GOT3 (cell line): ENCODE measurements at places on chromosomes 3 and 15.

DNA sequence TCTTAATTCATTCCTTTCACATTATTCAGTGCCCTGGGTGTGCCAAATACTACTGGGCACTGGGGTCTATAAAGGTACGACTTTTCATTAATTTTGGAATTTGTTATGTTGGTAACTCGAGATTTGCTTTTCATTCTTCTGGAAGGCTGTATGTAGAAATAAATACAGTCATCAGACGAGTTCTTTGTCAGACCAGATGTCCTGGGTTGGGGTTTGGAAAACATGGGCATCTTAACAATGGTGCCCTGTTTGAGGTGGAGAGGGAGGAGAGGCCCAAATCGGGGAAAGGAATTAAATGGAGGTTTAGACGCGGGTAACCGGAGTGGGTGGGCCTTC lies 662 bp upstream of the GLCE start:
- no peak for DNase-seq

DNA sequence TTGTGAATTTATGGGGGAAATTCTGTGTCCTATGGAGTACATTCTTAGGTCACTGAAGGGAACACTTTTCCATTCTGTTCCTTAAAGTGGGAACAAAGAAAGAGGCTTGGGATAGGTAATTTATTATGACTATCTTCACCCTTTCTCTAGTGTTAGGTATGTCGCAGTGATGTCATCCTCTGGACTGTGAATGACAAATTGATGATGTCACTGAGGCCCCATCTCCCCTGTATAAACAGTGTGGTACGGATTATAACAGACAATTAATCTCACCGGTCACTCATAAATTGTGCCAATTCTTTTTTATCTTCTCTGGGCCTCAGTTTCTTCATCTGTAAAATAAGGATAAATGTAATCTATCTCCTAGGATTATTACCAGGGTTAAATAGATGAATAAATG lies 23.5 kb downstream of the MOBP start:
- no peak for DNase-seq

DNA sequence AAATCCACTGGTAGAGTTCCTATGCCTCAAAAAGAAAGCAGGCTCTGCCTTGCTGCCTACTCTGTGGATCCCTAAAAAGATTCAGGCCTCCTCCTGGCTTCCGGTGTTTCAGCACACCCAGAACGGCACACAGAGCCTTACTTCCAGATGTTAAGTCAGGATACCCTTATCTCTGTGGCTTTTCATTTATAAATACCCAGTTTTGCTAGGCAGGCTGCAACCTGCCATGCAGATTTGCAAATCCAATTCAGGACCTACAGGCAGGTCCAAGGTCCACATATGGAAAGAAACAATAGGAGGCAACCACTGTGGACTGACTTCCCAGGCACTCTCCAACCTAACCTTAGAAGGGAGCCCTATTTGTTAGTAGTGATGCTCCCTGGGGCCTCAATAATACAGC lies 30.7 kb downstream of the EFL1 start:
- DNase-seq = no peak

DNA sequence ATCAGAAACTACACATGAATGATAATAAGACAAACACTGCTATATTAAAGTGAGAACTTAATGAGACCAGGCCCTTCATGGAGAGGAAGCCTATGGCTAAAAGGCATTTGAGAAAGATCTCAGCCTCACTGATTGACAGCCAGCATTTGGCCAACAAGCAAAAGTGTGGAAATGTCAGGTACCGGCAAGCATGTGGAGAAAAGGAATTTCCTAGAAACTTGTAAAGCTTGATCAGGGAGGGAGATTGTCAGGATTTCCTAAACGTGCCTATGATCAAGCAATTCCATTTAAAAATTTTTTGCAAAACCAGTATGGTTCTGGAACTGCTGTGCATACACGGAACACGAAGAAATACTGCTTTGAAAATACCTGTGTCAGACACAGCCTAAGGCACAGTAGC lies 220.3 kb upstream of the ATP10A start:
- DNase-seq = no peak

GRCh38 chr3:122111974-122112373 lies 56.8 kb downstream of the CD86 start:
- DNase-seq = no peak

DNA sequence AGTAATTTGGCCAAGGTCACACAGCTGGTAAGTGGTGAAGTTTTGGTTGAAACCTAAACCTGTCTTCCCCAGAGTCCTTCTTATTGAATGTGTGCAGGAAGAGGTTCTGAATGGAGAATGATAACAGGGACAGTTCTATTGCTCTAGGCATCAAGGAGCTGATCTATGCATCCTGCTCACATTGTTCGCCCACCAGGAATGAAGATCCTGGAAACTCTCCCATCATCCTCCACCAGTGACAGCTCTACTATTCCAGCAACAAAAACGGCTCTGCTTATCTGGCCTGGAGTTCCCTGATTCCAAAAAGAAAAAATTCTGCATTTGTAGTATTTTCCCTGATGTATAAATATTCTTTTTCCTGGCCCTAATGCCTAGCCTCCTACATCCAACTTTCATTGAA lies 16.4 kb upstream of the TNFAIP8L3 start:
- DNase-seq = no peak

GRCh38 chr3:140270329-140270728 lies 335.3 kb downstream of the CLSTN2 start:
- DNase-seq = no peak

DNA sequence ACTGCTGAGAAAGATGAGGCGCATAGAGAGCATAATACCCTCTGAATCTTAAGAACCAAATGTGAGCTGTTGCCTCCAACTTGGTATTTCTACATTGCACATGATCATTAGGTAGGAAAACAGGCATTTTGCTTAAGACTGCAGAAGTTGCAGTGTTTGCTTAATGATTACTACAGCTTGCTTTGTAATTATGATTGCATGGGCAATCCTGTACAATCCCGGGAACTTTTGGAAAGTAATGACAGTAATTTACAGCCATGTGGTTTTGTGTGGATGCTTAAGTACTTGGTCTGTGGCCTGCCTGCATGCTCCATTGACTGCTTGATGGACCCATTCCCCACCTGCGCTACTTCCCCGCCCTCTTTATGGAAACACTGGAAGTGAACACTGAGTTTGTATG lies 301.1 kb downstream of the DIPK2A start:
- DNase-seq = no peak

DNA sequence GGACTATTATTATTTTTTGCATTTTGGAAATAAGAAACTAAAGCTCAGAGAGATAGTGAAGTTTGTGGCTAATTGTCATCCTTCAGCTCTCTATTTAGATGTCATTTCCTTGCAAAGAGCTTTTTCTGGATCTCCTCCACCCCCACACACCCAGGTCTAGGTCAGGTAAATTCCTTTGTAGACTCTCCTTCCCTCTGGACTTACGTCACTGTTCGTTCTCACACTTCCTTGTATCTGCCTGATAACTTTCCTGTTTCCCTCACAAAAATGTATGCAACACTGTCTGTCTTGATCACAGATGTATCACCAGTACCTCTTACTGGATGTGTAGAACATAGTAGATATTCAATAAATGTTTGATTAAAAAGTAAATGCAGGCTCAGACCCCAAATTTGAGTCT lies 6.1 kb upstream of the MB21D2 start:
- DNase-seq = no peak

DNA sequence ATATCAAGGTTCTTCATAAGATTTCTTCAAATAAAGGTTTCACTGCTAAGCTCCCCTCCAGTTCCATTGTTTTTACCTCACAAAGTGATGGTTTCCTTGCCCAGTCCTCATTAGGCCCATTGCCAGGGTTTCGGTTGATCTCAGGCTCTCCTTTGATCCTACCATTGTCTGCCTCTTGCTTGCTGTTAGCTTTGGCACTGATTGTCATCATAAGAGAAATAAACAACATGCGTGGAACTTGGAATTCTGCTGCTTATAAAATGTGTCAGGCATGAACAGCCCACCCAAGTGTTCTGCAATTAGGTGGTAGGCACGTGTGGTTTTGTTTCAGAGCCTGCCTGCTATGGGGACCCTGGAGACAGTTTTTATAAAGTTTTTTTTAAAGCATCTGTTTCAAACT lies 107.6 kb upstream of the BFSP2 start:
- DNase-seq = no peak

- DNase-seq = no peak
Observed at GRCh38 chr15:48748535-48748934, 62.3 kb downstream of the CEP152 start.

DNA sequence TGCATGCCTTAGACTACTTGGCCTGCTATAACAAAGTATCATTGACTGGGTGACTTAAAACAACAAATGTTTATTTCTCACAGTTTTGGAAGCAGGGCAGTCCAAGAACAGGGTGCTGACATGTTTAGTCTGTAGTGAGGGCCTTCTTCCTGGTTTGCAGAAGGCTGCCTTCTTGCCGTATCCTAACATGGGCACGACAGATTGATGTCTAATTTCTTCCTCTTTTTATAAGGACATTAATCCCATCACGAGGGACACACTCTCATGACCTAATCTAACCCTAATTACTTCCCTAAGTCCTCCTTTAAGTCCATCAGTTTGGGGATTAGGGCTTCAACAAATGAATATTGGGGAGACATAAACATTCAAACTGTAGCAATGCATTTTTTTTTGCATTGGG lies 10.9 kb upstream of the GOLGA8B start:
- DNase-seq = no peak

DNA sequence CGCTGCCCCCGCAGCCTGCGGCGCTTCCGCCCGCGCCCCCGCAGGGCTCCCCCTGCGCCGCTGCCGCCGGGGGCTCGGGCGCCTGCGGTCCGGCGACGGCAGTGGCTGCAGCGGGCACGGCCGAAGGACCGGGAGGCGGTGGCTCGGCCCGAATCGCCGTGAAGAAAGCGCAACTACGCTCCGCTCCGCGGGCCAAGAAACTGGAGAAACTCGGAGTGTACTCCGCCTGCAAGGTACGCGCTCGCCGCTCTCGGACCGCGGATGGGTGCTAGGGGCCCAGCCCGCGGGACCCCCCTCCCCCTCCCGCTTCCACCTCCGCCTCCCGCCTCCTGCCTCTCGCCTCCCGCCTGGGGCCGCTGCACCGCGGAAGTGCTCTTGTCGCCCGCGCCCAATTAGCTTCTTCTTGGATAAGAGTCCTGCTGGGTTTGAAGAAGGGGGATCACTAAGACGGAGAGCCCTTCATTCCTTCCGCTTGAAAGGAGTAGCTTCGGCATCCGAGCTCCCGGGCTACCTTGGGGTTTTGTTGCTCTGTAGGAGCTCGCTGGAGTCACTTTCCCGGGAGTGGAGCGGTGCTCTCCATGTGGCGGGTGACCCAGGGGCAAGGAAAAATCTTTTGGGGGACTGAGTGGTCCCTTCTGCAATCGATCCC lies 426 bp downstream of the KAT2B start:
- DNase-seq = no peak

- no peak for DNase-seq
Observed at GRCh38 chr3:129585949-129586657, 20.4 kb downstream of the PLXND1 start.

DNA sequence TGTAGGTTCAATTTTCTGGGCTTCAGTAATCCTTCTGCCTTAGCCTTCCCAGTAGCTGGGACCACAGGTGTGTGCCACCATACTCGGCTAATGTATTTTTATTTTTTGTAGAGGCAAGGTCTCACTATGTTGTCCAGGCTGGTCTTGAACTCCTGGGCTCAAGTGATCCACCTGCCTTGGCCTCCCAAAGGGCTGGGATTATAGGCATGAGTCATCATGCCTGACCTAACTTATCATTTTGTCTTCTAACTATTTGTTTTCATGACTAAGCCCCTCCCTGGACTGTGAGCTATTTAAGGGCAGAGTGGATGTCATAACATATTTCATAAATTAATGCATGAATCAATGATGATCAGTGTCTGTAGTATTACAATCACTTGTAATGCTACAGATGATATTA lies 56.1 kb upstream of the PIAS1 start:
- DNase-seq = no peak

- DNase-seq = no peak
Observed at GRCh38 chr3:58658508-58658907, 8.1 kb downstream of the FAM3D start.

DNA sequence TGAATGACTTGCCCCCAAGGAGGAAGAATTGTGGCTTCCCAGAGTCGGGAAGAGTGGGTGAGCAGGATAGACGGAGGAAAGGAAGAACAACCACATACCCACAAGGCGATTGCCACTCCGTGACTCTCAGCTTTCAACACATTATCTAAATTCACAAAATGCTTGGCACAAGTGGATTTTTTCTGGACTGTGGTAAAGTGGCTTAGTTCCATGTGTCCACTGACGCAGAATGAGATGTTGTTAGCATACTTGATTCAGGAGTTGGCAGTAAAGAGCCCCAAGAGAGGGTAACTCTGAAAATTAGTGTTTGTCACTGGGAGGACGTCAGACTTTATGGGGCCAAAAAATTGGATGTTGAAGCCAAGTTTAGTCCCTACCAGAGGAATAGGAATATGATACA lies 198.8 kb upstream of the CTNNB1 start:
- no peak for DNase-seq

GRCh38 chr3:189967254-189967865 lies 153.3 kb downstream of the P3H2 start:
- DNase-seq = no peak

DNA sequence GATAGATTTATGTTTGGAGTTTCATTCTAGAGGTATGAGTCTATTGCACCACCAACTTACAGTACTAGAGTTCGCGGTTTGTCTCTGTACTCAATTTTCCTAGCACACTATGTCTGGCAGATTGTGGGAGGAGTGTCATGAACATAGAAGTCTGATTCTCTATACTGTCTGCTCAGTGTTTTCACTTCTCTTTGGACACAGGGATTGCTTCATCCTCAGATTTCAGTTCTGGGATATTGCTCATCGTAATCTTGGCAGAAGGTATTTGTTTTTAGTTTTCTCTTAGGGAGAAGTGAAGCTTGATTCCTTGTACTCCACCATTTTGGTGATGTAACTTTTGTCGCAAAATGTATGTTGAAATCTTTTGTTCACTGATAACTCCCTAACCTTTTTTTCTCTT lies 27.8 kb upstream of the AZI2 start:
- DNase-seq = no peak

DNA sequence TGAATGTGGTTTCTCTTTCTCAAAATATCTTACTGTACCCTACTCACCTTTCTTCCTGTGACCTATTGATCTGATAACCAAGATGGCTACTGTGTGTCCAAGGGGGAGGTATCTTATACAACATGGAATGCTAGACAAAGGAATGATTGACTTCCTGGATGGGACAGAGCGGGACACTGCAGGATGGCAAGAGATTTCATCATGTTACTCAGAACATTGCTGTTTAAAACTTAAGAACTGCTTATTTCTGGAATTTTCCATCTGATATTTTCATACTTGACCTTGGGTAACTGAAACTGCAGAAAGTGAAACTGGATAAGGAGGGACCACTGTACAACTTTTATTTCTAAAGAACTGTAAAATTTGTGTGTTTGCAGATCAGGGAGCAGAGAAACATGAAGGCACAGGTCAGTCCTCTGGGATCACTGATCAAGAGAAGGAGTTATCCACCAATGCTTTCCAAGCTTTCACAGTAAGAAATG lies 18.5 kb downstream of the CNOT10 start:
- no peak for DNase-seq
